ENCODE measurements at places on chromosomes 11 and 22.

GRCh38 chr11:105046898-105047579 is 1.9 kb upstream of the CARD16 start:
- no peak for DNase-seq

DNA sequence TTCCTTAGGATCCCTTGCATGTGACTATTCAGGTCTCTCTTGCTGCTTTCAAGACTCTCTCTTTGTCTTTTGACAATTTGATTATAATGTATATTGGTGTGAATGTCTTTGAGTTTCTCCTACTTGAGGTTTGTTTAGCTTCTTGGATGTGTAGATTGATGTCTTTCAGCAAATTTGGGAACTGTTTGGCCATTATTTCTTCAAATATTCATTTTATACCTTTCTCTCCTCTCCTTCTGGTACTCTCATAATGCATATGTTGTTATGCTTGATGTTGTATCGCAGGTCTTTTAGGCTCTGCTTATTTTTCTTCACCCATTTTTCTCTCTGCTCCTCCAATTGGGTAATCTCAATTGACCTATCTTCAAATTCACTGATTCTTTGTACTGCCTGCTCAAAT is 44.2 kb downstream of the OR2AT4 start:
- no peak for DNase-seq

DNA sequence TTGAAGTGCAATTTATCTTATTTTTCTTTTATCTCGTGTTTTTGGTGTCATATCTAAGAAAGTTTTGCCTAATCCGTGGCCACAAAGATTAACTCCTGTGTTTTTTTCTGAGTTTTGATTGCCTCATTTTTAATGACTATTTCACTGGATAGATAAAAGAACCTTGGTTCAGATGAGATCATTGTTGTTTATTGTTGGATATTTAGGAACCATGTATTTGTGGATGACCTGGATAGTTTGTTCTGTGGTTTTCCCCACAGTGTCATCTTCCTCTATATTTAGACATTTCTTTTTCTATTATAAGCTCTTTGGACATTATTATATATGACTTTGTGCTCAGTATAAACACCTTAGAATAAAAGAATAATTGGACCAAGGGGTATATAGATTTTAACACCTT is 37.2 kb downstream of the PPP6R3 start:
- no peak for DNase-seq

- DNase-seq: no peak
These were observed 18.6 kb downstream of the EMID1 start for GRCh38 chr22:29224121-29224858.

- DNase-seq: no peak
These were observed 104.9 kb downstream of the ARFGAP2 start for GRCh38 chr11:47071791-47072261.

DNA sequence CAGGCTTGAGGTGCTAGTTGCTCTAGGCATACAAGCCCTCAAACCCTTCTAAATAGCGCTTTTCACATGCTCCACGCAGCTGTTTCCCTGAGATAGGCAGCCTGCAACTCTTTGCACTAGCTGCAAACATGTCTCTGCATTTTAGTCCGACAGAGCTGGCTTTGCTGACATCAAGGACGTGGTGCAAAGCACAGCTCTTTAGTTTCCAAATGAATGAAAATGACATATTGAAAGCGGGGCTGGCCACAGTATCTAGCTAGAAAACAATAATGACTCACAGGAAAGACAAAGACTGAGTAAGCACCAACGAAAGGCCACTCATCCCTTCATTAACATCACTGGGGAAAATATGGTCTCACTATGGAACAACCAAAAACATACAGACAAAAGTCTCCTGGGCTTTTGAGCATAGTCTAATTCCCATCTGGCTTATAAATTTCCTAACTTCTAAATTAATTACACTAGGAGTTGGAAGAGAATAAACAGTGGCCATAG is 15.3 kb upstream of the ZC3H12C start:
- DNase-seq: peak; percentile 93

DNA sequence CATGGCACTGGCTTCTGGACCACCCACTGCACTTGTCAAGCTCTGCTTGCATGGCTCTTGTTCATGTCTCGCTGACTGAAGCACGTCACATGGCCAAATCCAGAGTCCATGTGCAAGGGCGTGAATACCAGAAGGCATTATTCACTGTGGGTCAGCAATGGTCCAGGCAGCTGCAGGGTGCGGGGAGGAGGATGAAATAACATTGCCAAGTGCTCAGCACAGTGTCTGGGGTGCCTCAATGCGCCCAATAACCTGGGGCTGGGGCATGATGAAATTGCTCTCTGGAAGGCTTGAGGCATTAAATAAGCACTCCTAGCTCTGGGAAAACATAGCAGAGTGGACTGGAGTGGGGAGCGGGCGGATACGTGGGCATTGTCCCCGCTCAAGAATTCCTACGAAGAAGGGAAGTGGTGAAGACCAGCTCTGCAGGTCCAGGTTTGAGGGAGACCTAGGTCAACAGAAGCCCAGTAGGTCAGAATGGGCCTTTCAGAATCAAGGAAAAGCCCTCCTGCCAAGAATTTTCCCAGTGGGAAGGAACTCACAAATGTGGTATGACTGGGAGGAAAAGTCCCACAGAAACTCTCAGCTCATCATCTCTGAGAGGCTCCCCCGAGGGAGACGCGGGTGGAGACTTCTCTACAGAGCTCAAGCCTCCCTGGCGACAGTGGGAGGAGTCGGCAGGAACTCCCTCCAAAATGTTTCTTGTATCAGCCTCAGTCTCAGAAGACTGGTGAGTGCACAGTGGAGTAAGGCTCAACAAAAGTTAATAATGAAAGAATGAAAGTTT is 15.3 kb upstream of the ACCSL start:
- DNase-seq: no peak

DNA sequence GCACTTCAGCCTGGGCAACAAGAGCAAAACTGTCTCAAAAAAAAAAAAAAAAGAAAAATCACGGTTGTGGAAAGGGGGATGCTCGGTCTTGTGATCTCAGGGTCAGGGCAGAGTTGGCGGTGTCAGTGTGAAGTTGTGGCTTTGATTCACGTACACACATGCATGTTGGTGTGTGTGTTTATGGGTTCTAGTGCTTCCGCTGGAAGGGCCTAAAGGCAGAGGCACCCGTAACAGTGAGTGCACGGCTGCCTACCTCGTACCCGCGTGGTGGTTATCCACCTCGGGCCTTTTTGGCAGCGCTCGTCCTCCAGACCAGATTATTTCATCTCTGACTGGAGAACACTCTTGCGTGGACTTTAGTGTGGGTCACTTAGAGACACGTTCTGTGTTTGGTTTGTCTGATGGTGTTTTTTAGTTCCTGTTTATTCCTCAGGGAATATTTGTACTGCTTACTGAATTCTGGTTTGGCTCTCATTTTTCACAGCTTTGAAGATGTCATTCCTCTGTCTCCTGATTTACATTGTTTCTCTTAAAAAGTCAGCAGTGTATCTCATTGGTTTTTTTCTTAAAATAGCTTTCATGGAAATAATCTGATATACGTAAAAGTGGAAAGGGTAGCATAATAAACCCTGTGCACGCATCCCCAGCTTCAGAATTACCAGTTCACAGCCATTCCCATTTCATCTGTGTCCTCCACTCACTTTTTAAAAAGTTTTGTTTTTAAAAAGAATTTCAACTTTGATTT is 15.6 kb downstream of the ZBED4 start:
- no peak for DNase-seq

DNA sequence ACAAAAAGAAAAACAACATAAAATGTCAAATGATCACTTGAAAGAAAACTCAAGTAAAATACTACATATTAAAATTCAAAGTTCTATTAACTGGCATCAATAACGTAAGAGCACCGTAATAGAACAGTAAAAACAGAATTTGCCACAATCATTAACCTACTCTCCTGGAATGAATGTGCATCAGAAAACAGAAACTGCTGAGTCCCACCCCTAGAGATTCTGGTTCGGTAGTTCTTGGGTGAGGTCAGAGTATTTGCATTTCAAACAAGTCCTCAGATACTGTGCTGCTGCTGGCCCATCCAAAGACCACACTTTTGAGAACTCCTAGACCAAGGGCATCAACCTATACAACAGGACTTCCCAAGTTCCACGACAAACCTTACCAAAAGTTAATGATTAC is 23.5 kb downstream of the PITPNB start:
- peak; percentile 60 for DNase-seq

DNA sequence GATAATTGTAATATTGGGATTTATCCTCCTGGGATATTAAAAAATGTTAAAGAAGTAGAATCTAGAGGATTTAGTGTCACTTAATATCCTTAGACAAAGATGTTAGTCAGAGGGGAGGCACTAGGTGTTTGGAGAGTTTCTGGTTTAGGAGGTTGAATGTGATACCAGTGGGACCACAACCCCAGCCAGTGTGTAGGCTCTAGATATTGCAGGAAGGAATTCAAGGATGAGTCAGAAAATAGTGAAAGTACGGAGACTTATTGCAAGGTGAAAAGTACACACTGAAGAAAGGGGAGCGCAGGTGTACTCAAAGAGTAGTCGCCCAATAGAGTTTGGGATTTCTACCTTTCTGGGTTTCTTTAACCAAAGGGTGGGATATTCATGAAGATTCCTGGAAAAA is 5.7 kb upstream of the TMEM41B start:
- peak; percentile 19 for DNase-seq

- no peak for DNase-seq
These were observed 31.6 kb upstream of the SHANK2 start for GRCh38 chr11:71283971-71284441.

- DNase-seq: no peak
These were observed 1075.5 kb downstream of the NTM start for GRCh38 chr11:132445859-132446291.

- DNase-seq: peak; percentile 18
These were observed 86.1 kb upstream of the HORMAD2 start for GRCh38 chr22:29994027-29994715.
